ENCODE measurements at places on chromosomes 4 and X.

- no peak for DNase-seq
These were observed 200.3 kb downstream of the MID1 start for GRCh38 chrX:10420134-10420533.

- DNase-seq, result no peak
These were observed 1.5 kb upstream of the PARM1 start for GRCh38 chr4:74931376-74931775.

DNA sequence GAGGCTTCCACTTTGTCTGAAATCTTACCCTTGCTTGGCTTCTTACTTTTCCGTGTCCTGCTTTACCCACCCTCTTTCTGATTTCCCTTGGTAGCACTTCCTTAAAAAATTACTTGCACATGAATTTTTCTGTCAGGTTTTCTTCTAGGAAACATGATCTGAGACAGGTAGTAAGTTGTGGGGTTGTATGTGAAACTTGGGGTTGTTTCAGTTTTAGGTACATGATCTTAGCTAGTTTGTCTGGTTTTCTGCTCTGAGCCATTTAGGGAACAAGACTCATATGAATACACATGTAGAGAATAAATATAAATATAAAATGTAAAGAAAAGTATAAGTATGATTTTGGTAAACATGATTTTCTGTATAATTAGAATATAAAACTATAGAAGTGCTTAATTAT lies 17.4 kb upstream of the ARMCX2 start:
- no peak for DNase-seq

DNA sequence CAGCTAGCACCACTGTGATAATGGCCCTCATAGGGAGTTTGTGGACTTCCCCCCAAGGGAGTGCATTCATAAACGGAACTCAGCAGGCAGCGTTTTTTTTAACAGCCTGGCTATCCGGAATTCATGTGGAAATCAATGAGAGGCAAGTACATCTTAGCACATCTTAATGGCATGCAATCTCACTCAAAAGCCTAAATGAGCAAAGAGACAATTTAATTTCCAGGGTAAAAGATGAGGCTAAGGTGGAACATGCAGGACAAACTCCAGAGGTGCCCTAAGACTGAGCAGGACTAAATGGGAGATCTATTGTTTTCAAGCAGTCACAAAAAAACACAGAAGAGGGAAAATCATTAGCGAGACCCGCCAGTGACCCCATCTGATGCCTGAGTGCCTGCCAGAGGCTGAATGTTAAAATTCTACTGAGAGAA lies 243.5 kb upstream of the KCNIP4 start:
- no peak for DNase-seq

DNA sequence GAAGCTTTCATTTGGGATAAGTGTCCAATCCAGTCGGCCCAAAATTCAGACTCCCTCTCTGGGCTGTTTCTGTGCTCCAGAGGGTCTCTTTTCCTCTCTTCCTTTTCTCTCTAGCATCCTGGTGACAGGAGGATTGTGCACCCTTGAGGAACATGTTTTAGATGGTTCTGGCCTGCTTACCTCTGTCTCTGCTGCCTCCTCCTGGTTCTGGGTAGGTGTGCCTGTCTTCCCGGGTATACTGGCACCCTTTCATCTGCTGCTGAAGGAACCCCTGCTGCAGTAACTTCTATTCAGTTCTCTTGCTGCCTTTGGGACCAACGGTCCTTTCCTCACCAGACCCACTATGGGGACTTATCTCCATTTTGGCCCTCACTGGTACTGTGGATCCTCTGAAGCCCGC lies 53.2 kb downstream of the HMGB2 start:
- DNase-seq, result no peak

- no peak for DNase-seq
These were observed 177.8 kb upstream of the ATP6AP2 start for GRCh38 chrX:40402831-40403533.

DNA sequence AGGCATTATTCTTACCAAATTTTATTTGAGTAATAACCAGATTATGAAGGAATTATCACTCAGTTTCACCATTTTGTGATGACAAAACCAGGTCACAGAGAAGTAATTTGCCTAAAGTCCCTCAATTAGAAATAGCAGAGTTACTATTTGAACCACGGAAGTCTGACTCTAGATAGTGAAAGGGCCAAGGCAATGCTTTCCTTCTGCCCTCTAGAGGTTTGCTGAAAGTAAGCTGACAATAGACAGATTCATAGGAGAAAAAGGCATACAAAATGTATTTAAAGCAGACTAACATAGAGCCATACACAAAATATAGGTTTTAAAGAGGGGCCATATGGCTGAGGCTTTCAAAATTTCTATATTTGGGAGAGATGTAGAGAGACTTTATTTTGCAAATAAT lies 43.1 kb downstream of the CXXC4 start:
- peak; percentile 1 for DNase-seq

DNA sequence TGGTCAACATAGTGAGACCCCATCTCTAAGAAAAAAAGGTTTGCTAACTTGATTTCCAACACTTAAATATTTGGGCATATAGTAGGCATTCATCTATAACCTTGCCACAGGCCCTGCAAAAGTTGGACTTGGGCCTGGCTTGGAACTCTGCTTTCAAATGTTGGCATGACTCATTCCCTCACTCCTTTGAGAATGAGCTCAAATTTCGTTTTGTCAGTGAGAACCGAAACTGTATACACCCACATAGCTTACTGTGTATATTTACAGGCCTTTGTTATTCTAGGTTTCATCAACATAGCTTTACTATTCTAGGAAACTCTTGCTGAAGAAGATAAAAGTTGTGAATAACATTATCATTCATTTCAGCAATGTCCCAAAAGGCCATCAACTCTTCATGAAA lies 88.7 kb upstream of the ELOVL6 start:
- no peak for DNase-seq

- DNase-seq, result no peak
These were observed 350.0 kb downstream of the SLC7A11 start for GRCh38 chr4:137892134-137892533.

- DNase-seq, result no peak
These were observed 419.4 kb downstream of the ADGRL3 start for GRCh38 chr4:61619528-61619927.

- no peak for DNase-seq
These were observed 38.6 kb upstream of the NYX start for GRCh38 chrX:41408576-41408975.

DNA sequence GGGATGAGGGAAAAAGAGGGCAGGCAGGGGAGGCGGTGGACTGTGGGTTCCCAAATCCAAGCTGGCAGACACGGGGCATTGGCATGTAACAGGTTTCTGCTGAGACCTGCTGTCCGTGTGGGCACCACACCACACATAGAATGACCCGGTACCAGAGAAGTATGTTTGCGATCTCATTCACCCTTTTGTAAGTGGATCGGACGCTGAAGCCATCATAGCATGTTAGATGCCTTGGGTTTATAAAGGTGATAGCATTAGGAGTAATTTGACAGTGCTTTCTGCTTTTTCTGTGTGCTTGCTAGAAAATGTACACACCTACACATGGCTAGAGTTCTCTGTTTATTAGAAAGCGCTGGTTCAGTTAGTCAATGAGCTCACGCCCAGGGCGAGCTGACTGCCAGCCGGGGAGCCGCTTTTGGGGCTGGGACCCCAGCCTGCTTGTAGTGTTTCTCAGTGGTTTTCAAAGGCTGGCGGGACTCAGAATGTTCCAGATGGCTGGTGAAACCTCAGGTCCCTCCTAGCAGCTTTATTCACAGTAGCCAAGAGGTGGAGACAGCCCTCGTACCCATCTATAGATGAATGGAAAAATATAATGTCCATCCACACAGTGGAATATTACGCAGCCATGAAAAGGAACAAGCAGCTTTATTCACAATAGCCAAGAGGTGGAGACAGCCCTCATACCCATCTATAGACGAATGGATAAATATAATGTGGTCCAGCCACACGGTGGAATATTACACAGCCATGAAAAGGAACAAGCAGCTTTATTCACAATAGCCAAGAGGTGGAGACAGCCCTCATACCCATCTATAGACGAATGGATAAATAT lies 579 bp downstream of the IL3RA start:
- no peak for DNase-seq

GRCh38 chr4:151420250-151420807 lies 11.4 kb downstream of the FHIP1A start:
- DNase-seq, result no peak

GRCh38 chr4:118803253-118803652 lies 32.7 kb downstream of the SEC24D start:
- no peak for DNase-seq

DNA sequence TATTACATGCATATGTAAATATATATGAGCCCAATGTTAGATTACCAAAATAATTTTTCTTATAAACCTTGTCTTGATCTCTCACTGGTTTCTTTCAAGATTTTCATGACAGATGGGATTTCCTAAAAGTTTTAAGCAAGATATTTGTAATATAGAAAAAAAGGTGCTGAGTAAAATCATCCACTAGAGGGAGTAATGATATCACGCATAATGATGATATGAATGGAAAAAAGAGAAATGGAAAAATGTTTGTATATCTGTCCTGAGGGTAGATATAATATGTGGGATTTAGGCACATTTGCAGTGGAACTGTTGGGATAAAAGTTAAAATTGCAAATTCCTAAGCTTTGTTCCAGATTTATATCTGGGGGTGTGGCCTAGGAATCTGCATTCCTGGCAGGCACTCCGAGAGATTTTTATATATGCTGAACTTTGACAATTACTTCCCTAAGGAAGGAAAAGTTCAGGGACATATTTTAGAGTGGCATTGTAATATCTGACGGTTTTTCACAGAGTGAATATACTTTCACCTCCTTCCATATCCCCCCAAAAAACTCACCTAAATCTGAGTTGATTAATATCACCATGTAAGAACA lies 60.5 kb downstream of the TMA16 start:
- DNase-seq, result no peak

DNA sequence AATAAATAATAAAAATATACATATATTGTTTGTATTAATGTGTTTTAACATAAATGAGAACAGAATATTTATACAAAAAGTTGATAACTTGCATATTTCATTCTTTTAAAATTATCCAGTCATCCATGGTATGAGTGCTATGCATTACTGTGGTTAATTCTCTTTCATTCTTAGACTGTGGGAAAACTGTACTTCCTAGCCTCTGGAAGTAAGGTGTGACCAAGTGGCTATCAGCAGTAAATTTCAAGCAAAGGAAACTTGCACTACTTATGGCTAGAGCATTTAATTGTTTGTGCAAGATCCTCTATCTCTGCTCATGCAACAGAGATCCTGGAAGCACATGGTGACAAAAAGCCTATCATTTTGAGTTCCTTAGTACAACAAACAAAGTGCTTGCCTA lies 1054.5 kb upstream of the PABPC4L start:
- no peak for DNase-seq

GRCh38 chr4:72109959-72110497 lies 78.2 kb downstream of the NPFFR2 start:
- no peak for DNase-seq
